Germinal center (tissue), 1 donor: ENCODE measurements at places on chromosomes 6 and 20.

DNA sequence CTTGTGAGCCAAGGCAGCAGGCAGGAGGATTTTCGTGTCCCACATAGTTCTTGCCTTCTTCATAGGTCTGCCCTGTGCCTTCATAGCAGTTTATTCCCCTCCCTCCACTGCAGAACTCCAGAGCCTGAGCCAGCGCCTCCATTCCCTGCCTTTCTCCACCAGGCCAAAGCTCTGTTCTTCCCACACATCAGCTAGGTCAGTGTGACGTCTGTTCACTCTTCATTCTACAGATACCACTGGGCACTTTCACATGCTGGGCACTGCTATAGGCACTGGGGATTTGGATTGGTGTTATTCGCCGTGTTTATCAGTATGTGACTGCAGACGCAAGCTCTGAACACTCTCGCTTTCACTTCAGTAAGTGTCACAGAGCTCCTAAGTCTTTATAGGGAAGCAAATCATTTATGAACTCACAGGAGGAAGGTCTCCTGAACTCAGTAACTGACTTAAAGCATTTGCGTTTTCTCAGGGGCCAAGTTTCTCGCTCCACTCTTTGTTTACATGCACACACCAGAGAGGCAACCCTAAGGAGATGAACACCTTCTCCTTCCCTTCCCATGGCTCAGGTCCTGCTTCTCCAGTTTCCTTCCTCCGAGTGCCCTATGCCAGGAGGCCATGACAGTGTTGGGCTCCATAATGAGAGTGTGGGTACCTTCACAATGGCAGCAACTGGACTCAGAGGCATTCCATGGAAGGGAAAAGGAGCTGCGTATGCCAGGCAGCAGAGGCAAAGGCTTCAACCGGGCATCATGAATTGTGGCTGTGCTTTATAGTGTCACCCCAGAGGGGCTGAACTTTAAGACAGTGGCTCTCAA, 6.3 kb upstream of the APMAP start:
- DNase-seq, result no peak

DNA sequence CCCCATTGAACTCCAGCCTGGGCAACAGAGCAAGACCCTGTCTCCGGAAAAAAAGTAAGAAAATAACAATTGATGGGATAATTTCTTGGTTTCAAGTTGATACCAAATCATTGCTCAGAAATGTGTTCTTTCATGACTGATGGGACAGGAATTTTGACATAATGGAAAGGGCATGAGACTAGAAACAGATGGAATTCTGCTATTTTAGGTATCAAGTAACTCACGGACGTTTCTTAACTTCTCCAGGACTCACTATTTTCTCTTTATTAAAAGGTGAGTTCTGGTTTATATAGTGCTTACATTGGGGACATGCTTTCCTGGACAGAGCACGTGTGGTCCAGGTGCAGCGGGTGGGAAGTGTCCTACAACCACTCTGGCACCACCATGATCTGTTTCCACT, 6.0 kb upstream of the DSP start:
- no peak for DNase-seq

DNA sequence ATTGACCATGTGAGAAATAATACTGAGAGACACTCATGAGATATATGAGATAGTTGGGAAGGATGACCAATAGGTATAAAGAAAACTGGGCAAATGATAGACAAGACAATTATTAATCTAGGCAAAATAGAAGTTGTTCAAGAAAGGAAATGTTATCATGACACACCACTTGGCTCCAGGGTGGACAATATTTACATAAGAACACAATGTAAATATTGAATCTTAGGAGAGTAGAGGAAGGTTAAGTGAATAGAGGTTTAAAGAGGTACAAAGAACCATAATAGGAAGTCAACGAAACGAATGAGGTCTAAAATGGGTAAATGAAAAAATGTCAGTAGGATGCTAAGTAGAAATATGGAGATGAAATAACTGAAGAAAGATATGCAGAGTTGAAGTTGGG, 126.5 kb downstream of the MBOAT1 start:
- no peak for DNase-seq

DNA sequence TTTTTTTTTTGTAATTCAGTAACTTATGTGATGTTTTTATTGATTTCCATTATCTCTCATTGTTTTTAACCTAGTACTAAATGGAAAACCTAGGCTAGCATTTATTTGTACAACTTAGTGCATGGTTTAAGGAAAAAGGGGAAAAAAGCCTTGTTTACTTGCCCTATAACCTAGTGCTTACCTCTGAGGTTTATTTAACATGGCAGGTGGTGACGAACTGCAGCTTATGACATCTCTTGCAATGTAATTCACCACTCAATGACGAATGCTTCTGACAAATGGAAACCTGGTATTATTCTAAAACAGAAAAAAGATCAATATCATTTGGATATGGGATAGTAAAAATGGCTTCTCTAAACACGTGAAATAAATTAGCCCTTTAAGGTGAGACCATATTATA, 618.6 kb upstream of the FLRT3 start:
- no peak for DNase-seq

- DNase-seq, result no peak
Measured at GRCh38 chr6:75479712-75480111, 13.9 kb downstream of the FILIP1 start.

- DNase-seq, result no peak
Measured at GRCh38 chr6:156113631-156114030, 658.0 kb upstream of the NOX3 start.

- DNase-seq, result no peak
Measured at GRCh38 chr6:35080821-35081425, 60.2 kb downstream of the TCP11 start.

DNA sequence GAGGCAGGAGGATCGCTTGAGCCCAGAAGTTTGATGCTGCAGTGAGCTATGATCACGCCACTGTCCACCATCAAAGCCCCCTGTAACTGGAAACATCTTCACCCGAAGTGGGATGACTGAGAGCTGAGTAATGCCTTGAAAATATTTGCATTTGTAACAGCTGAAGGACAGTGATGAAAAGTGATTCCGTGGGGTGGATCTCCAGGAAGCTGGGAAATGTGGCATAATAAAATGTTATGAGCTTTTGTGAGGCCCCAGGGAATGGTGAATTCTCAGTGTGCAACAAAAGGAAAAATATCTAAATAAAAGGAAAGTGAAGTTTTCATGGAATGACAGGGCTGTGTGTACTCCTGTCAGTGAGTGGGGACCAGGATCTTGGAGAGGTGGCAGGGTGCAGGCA, 92.0 kb downstream of the JAG1 start:
- DNase-seq, result no peak

GRCh38 chr6:106448000-106448426, 87.5 kb downstream of the CRYBG1 start:
- peak; percentile 20 for DNase-seq

- no peak for DNase-seq
Measured at GRCh38 chr6:128606611-128607010, 86.2 kb upstream of the PTPRK start.

GRCh38 chr6:152054441-152054840, 247.0 kb downstream of the ESR1 start:
- DNase-seq, result no peak

- no peak for DNase-seq
Measured at GRCh38 chr6:14948586-14949245, 297.2 kb upstream of the JARID2 start.

- DNase-seq, result no peak
Measured at GRCh38 chr6:165090242-165090641, 219.2 kb downstream of the C6orf118 start.

DNA sequence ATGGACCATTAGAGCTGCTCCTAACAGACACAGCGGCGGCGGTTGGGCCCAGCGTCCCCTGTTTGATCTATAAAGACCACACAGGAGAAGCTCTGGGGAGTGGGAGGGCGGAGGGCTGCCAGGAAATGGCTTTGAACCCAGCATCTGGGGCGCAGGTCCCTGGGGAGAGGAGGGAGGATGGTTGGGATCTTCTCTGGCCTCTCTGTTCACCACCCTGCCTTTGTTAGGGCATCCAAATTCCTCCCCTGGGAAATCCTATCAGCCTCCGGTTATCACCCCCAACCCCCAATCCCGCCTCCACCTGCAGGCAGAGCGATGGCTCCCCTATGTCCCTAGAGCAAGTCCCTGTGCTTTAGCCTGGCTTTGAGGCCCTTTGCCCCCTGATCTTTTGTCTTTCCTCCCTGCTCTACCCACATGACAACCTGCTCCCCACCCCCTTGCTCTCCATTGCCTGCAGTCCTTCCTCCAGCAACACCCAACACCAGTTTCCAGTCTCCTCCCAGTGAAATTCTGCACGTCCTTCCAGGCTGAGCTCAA, 7.1 kb downstream of the XKR7 start:
- DNase-seq, result no peak
